ENCODE measurements at places on chromosomes 7 and 10.

- peak; percentile 3 for DNase-seq
Measured at GRCh38 chr10:117004227-117005025, 561 bp downstream of the SHTN1 start.

GRCh38 chr10:102327002-102327401 is 68.5 kb upstream of the NFKB2 start:
- DNase-seq, result no peak

- no peak for DNase-seq
Measured at GRCh38 chr7:106367018-106367420, 82.2 kb upstream of the NAMPT start.

DNA sequence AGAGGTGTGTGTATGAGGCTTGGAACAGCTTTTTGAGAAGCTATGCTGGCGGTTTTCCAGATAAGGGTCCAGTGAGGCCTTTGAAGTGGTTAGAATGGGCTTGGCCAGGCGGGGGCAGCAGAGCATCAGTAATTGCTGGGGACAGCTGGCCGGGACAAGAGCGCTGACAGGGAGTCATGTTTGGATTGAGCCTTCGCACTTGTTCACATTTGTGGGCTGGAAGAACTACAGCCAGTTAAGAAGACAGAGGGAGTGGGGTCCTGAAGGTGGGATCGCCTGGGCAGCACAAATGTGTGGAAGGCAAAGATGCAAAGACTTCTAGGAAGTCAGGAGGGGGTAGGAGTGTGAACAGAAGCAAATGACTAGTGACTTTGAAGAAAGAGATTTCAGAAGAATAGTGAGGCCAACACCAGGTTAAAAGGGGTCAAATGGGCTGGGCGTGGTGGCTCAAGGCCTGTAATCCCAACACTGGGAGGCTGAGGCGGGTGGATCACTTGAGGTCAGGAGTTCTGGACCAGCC is 12.7 kb upstream of the SDHAF3 start:
- peak; percentile 76 for DNase-seq

DNA sequence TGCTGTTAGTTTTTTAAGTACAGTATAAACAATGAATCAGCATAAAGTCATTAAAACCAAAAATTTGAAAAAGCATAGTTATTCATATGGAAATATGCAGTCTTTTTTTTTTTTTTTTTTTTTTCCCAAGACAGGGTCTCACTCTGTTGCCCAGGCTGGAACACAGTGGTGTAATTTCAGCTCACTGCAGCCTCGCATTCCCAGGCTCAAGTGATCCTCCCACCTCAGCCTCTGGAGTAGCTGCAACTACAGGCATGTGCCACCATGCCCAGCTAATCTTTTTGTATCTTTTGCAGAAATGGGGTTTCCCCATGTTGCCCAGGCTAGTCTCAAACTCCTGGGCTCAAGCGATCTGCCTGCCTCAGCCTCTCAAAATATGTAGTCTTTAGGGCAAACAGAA is 182.0 kb downstream of the SEMA3E start:
- DNase-seq, result no peak

DNA sequence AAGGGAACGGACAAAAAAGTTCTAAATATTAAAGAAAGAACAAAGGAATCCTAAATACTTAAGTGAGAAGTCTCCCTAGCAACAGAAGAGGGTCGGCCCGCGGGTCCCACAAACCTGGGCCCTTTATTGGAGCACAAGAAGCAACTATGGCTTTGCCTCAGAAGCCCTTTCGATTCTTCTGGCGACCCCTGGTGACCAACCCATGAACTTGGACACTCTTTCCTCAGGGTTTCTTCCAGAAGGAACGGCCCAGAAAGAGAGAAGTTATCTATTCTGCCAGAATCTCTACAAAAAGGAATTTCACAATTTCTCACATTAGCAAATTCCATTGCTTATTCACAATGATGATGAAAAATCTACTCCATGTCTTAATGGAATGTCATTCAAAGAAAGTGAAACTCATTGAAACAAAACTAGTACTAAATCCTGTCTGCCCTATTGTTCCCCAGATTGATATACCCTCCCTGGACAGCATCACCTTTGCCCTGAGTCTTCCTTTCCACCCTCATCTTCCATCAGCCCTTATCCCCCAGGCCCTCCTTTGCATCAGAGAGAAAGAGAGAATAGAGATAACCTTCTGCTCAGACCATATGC is 43.7 kb downstream of the CPVL start:
- DNase-seq, result peak; percentile 48

GRCh38 chr10:107433605-107434004 is 269.1 kb upstream of the SORCS1 start:
- DNase-seq, result no peak

DNA sequence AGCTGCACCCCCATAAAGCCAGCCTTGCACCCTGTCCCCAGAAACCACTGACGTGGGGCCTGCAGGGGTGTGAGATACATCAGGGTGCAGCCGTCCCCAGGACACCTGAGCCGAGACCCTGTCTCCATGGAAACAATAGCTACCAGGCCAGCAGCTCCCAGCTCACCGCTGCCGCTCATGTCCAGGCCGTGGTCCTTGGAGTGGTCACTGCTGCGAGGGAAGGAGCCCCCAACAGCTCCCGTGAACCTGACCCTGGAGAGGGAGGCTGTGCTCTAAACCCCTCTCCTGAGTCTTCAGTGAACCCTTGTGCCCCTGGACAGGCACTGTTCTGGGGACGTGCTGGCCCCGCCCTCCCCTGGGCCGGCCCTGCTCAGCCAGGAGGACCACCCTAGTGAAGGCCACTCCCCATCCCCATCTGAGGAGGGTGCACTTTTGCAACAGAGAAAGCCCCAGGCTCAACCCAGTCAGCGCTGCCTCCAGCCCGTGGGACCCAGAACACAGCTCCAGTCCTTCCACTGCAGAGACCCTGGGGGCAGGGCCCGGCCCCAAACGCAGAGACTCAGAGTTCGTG is 19.6 kb upstream of the INPP5A start:
- DNase-seq, result no peak

GRCh38 chr7:118059209-118059608 is 124.8 kb upstream of the LSM8 start:
- DNase-seq, result peak; percentile 2

GRCh38 chr7:77824636-77825035 is 26.1 kb downstream of the PHTF2 start:
- no peak for DNase-seq

DNA sequence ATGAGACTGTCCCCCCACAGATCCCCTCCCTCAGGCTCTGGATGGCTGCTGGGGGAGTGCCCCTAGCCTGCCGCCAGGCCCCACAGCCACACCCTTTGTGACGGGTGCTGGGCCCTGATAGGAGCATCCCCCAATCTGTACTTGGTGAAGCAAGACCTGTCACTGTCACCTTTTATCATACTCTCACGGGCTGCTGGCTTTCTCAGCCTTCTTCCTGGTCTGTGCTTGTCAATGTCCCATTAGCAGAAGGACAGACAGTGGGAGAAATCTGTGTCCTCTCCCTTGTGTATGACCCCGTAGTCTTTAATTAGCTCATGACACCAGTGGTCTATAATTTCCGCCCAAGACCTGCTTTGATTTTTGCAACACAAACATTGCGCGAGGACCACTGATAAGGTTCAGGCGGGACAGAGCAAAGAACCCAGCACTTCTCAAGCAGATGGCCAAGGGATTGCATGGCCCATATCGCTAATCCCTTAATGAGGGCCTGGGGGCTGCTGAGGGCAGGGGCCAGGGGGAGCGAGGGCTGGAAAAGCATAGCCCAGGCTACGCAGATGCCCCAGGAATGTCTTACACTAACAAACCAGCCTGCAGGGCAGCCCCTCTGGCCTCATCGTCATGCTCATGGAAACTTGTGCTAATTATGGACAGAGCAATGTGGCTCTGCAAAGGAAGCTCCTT is 127.8 kb downstream of the PTPN20 start:
- no peak for DNase-seq

DNA sequence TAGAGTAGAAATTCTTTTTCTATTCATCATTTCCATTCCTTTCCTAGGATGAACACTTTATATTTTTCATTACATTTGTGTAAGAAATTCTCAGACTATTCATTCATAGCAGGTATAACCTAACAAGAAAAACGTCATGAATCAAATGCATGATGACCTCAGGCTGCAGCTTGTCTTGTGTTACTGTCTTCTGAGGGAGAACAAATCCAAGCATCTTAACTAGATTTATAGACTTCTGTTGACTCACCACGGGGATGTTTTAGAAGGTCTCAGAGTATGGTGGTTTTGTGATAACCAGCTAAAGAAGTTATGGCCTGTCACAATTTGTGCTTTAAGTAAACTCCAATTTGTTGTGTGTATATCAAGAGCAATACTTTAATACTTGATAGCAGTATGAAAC is 102.7 kb downstream of the ANKRD7 start:
- no peak for DNase-seq

- no peak for DNase-seq
Measured at GRCh38 chr7:107641676-107642075, 19.0 kb upstream of the SLC26A4 start.

DNA sequence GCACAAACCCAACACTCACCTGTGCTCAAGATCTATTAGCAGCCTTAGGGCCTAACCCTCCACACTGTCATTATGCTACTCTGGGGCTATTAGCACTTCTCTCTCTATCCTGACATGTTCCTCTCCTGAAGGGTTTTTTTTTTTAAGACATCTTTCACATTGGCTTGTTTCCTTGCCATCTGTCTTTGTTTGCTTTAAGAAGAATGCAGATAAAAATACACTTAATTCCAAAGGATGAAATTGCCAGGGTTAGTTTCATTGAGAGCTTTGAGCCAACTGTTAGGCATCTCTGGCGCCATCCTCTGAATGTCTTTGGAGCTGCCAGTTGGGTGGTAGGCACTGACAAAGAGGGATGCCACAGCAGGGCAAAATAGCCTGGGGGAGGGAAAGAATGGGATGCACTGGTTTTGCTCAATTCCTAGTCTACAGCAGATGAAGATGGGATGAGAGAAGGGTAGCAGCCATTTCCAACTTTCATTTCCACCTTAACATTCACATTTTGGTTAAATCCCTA is 399.2 kb downstream of the SORCS1 start:
- DNase-seq, result no peak

DNA sequence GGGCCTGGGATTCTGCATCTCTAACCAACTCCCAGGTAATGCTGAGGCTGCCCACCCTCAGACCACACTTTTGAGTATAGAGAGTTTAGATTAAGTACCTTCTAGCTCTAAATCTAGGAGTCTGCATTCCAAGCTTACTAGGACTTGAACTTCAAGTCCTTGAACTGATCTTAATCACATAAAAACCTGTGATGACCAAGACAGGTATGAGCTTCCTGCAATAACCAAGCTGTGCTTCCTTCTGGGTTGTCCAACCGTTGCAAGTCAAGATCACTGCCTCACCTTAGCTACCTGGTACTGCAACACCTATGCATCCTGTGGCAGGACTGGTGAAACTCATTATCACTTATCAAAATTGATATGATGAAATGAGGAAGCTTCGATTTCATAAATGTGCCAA is 32.9 kb upstream of the RAPGEF5 start:
- DNase-seq, result no peak
